ENCODE measurements at places on chromosomes 12 and 14. TPM values are rescaled to one million over a fixed set of nuclear protein-coding genes. Genes with fewer than 3 reads are reported as not detected.

DNA sequence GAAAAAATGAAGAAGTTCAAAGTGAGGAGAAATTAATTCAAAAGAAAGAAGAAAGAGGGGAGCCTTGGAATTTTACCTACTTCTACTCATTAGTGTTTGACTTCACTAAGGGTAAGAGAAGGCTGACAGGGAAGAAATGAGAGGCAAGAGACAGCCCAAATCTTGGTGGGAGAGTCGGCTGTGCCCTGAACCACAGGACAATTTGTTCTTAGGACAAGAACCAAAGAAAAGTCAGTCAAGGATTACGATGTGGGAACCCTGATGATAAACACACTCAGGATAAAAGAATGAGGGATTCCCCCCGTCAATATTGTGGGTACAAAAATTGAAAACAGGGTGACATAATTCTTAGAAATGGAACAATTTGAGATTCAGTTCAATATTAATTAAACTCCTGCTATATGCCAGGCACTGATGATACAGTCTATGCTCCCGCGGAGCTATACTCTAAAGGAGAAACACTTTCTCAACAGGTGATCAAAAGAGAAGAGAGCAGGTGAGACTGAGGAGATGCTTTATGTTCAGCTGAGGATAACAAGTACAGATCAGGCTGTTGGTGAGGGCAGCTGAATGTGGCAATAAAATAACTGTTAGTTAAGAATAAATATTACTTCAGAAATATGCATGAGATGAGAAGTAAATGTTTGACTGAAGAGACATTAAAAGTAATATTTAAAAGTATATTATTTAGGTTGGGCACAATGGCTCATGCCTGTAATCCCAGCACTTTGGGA is 175.4 kb downstream of the SLC25A21 start:
- no peak for DNase-seq

GRCh38 chr12:47110718-47111391 is 31.1 kb upstream of the AMIGO2 start:
- DNase-seq, result no peak

- DNase-seq, result no peak
Observed at GRCh38 chr12:24470050-24470449, 478.9 kb downstream of the BCAT1 start.

GRCh38 chr12:60072911-60073310 is 477.1 kb downstream of the SLC16A7 start:
- no peak for DNase-seq

DNA sequence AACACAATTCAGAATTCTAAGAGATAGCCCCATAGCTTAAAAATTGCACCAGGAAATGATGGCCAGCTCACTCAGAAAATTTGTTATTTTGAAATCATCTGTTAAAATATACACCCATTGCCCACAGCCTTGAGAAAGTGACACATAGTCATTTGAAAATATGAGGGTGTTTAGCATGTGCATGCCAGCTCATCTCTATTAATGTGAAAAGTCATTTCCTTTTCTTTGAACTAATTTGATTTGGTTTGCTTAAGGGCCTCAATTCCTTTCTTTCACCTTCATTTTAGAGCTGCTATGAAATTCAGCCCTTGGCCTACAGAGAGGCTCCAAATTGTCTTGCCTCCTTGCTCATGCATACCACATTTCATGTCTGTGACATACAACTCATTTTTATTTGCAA is 241.4 kb downstream of the PHLDA1 start:
- no peak for DNase-seq

DNA sequence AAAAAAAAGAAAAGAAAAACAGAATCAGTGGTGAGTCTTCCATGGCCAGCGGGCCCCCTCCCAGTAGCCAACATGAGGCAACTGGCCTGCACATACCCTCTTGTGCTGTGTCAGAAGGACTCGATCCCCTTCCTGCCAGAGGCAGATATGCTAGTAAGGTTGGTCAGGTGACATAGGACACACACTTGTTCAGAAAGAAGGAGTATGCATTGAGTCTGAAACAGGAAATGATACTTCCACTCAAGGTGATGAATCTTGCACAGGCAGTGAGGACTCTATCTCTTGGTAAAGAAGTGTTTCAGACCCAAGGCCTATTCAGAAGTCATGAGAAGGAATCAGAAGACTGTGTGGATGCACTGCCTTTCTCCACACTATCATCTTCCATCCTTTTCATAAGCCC is 269.7 kb upstream of the FAR2 start:
- no peak for DNase-seq

DNA sequence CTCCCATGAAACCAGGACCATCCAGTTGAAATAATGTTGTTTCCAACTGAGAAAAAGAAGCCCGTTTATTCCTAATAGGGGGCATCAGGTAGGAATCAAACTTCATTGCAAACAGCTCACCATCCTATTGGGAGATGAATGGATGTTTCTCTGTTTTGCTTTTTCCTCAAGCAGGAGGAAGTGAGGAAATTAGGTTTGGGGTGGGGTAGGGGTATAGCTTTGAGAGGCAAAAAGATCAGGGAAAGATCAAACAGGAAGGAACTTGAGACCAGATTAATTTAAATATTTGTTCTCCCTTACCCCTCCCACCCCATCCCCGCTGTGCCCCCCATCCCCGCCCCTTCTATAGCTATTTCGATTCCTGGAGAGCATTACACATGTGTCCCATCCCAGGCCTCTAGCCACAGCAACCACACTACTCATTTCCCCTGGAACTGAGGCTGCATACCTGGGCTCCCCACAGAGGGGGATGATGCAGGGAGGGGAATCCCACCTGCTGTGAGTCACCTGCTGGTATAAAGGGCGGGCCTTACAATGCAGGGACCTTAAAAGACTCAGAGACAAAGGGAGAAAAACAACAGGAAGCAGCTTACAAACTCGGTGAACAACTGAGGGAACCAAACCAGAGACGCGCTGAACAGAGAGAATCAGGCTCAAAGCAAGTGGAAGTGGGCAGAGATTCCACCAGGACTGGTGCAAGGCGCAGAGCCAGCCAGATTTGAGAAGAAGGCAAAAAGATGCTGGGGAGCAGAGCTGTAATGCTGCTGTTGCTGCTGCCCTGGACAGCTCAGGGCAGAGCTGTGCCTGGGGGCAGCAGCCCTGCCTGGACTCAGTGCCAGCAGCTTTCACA is at the start of gene IL23A:
Gene IL23A (plus strand): TSS at position 577 of the 850 bp plus-strand sequence. CDS start 161 bp downstream, at position 738.
- peak; percentile 63 for DNase-seq

DNA sequence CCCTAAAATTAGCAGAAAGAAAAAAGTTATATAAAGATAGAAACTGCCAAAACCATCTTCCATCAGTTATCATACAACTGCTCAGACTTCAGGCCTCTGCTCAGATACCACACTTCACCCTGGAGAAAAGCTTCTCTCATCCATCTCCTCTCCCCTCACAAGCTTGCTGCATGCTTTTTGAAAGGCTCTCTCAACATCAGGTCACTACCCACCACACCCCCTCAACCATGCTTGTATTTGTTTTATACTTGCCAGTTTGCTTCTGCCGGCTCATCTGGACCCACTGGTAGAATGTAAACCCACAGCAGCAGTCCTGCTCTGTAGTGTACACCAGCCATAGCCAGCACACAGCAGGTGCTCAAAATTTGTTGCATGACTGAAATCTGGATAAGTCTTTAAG is 8.8 kb downstream of the PPP1CC start:
- DNase-seq, result no peak

GRCh38 chr14:65211341-65211987 is 109.1 kb upstream of the MAX start:
- DNase-seq, result no peak

DNA sequence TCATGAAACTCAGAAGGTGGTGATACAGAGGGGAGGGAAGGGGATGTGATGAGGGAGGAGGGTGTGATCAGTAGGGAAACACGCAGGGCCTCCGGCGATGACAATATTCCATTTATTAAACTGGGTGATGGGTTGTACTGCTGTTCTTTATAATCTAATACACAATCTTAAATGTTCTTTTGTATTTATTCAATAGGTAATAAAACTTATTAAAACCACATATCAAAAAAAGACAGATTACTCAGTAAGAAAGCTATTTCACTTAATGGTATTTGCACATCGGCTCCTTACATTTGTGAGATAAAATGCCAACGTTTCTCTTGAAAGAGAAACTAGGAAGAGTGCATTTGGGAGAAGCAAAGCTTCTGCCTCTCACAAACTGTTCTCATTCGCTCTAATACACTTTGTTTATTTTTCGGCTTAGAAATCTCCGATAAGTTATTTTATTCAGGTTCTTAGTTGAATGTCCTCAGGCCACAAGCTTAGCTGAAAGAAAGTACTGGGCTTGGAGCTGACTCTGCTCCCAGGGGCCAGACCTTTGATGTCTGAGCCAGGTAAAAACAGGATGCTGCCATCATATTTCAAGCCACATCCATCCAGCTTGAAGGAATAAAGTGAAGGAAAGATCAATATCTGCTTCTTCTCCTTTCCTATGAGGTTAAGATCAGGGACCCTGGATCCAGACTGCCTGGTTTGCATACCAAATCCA is 17.5 kb downstream of the STON2 start:
- no peak for DNase-seq

GRCh38 chr12:80412343-80412953 is 31.6 kb upstream of the PTPRQ start:
- DNase-seq, result no peak

- no peak for DNase-seq
Observed at GRCh38 chr12:96156211-96156610, 38.0 kb upstream of the ELK3 start.

- no peak for DNase-seq
Observed at GRCh38 chr12:8780389-8780788, 42.0 kb upstream of the A2ML1 start.

- DNase-seq, result no peak
Observed at GRCh38 chr12:113609692-113610469, 138.2 kb upstream of the LHX5 start.

DNA sequence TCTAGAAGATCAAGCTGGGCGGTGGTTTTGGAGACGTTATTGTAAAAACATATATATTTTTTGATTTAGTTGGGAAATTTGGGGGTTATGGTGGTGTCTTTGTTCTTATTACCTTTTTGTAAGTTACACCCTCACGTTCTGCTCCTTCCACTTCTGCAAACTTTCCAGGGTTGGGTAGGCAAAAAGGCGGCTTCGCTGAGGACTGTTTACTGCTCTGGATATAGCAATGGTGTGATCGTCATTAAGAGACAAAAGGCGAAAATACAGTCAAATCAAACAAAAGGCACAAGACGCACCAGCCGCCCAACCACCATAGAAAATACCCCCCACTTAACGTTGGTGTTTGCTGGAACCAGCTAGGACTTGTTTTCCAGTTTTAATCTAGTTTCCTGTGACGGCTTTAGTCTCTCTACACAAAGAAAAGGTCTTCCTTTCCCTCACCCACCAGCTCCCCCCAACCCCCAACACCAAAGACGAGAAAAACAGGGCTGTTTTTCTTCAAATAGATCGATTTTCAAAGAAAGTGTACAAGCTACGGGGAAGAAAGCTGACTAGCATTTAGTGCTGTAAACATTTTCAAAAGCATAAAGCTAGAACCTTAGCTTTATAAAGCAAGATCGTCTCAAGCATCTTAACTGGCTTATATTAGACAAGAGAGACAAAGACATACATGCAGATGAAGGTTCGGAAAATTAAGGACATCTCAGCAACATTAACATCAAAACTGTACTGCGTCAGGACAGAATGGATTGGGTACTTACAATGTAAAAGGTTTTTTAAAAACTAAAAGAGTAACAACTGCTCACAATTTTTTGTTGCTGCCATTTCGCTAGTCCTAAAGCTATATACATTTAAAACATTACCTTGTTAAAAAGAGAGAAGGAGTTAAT is 2.0 kb upstream of the SETD1B start:
- DNase-seq, result peak; percentile 29

GRCh38 chr12:49028666-49029275 is 10.2 kb upstream of the PRKAG1 start:
- no peak for DNase-seq

- DNase-seq, result no peak
Observed at GRCh38 chr14:36362648-36363047, 42.2 kb upstream of the MBIP start.

DNA sequence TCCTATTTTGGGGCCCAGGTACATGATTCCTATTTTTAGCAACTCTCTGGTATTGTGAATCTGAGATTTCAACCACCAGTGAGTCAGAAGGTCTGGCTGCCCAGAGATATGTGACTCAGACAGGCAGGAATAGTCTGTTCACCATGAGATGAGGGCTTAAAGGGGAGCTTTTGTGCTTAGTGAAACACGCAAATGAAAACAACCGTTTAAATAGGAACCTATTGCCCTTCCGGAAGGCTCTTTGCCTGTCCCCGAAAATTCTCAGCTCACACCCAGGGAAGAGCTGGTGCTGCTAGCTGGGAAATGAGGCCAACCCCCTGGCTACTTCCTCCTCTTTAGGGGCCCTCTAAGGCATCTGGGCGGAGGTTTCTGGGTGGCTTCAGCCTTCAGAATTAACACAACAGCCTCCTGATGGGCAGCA is 283.6 kb downstream of the CACNA1C start:
- DNase-seq, result no peak

- no peak for DNase-seq
Observed at GRCh38 chr14:100667656-100668055, 59.0 kb upstream of the DLK1 start.

DNA sequence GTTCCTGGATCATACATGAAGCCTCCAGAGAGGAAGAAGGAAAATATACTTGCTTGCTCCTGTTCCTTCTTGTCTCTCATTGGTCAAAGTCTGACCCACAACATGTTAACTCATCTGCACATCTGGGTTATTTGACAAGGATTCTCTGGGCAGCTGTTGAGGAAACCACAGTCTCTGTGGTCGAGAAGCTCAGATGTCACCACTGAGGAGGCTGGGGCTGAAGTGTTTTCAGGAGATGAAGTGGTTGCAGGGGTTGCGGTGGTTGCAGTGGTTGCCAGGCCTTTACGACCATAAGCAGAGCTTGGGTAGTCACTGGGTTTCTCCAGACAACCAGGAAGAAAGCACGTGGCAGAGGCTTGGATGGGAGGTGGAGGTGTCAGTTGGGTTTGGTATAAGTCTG is 265.0 kb upstream of the LRIG3 start:
- DNase-seq, result no peak

- DNase-seq, result no peak
Observed at GRCh38 chr14:104805941-104806624, 5.2 kb downstream of the ZBTB42 start.

GRCh38 chr14:28102814-28103213 is 663.8 kb upstream of the FOXG1 start:
- no peak for DNase-seq

- DNase-seq, result no peak
Observed at GRCh38 chr12:77696183-77696582, 134.5 kb upstream of the NAV3 start.

GRCh38 chr12:89280833-89281538 is 71.3 kb downstream of the DUSP6 start:
- DNase-seq, result no peak

- no peak for DNase-seq
Observed at GRCh38 chr12:91744597-91744996, 401.0 kb downstream of the BTG1 start.

PPP4R4 gene
- 1.2 TPM for total RNA-seq

KRT75 gene
- not detected for total RNA-seq

PTPRO gene
- total RNA-seq, result not detected

BBOF1 gene
- 0.23 TPM for total RNA-seq

PEX5 gene
- total RNA-seq, result 28.3 TPM

LPAR5 gene
- 4.1 TPM for total RNA-seq

SNX6 gene
- total RNA-seq, result 66.6 TPM

TAS2R13 gene
- total RNA-seq, result 0.74 TPM

AREL1 gene
- 40.0 TPM for total RNA-seq
